Glomerular endothelial cell (primary cell): ENCODE measurements at places on chromosomes 11 and 22. TPM values are rescaled to one million over a fixed set of nuclear protein-coding genes. Genes with fewer than 3 reads are reported as not detected.

The HPS5 gene
- 10.5 and 11.4 TPM in 2 replicates for total RNA-seq

The DEFB131B gene
- total RNA-seq: not detected in 2 replicates

The KDM4E gene
- total RNA-seq: not detected in 2 replicates

The CELSR1 gene
- 9.5 and 18.3 TPM in 2 replicates for total RNA-seq

The OR8A1 gene
- total RNA-seq: not detected in 2 replicates

The SCN4B gene
- total RNA-seq: 0.23 and 0.92 TPM in 2 replicates

The NCF4 gene
- 0.41 TPM in 1 of 2 replicates, not detected in the other for total RNA-seq

The OR6T1 gene
- total RNA-seq: not detected in 2 replicates

The KLHL35 gene
- 2.3 and 4.7 TPM in 2 replicates for total RNA-seq

The CYB5R2 gene
- 2.4 and 3.2 TPM in 2 replicates for total RNA-seq

The SCN2B gene
- not detected in 2 replicates for total RNA-seq

The AGBL2 gene
- total RNA-seq: not detected in 2 replicates

The DTX4 gene
- 1.2 and 1.8 TPM in 2 replicates for total RNA-seq

The CHCHD10 gene
- 15.2 and 24.3 TPM in 2 replicates for total RNA-seq

The ZP1 gene
- total RNA-seq: not detected in 2 replicates

The CRYBA4 gene
- not detected in 2 replicates for total RNA-seq

The PIWIL4 gene
- total RNA-seq: 1.1 and 4.0 TPM in 2 replicates

The MPPED2 gene
- total RNA-seq: not detected in 2 replicates

The RHOD gene
- 22.1 and 23.8 TPM in 2 replicates for total RNA-seq

The DGCR6L gene
- total RNA-seq: 67.4 and 67.8 TPM in 2 replicates

The GPHA2 gene
- not detected in 2 replicates for total RNA-seq

The FAM227A gene
- total RNA-seq: 1.9 and 3.3 TPM in 2 replicates

The CYP2R1 gene
- 9.0 and 10.0 TPM in 2 replicates for total RNA-seq

The ALG12 gene
- total RNA-seq: 10.3 and 14.5 TPM in 2 replicates

The GAL3ST3 gene
- total RNA-seq: 0.23 TPM in 1 of 2 replicates, not detected in the other

The BIK gene
- 0.58 and 2.5 TPM in 2 replicates for total RNA-seq

The RAG1 gene
- 3.0 and 3.8 TPM in 2 replicates for total RNA-seq

The PSMD13 gene
- 176 and 182 TPM in 2 replicates for total RNA-seq

The GRIK4 gene
- 0.06 and 0.10 TPM in 2 replicates for total RNA-seq

The IFITM10 gene
- 1.1 TPM in 1 of 2 replicates, not detected in the other for total RNA-seq

The ZNF280B gene
- 2.5 TPM in 2 replicates for total RNA-seq

The RAB36 gene
- total RNA-seq: 3.5 and 7.8 TPM in 2 replicates
